Fibroblast of skin of left biceps (primary cell): ENCODE measurements at places on chromosomes 6 and 20.

GRCh38 chr20:35820715-35821114 is 48.9 kb downstream of the PHF20 start:
- no peak for DNase-seq

- DNase-seq, result no peak
Measured at GRCh38 chr20:32010666-32011065, 428 bp downstream of the CCM2L start.

DNA sequence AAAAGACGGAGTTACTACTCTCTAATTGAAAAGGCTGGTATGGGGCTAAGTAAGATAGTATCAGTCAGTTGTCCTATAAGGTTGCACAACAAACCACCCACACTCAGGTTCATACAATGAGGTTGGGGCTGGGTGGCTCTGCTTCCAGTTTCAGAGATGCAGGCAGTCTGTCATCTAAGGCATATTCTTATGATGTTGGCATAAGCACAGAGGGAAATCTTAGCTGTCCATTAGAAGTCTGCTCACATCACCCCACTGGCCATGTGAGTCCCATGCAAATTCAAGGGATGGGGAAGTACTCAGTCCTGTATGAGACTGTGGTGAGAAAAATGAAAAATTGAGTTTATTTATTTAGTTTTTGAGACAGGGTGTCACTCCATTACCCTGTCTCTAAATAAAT is 118.6 kb downstream of the LAMP5 start:
- no peak for DNase-seq

GRCh38 chr20:32970973-32971300 is 33.3 kb downstream of the SUN5 start:
- no peak for DNase-seq

- DNase-seq, result no peak
Measured at GRCh38 chr20:22544462-22544861, 39.9 kb downstream of the FOXA2 start.

GRCh38 chr6:20538131-20538662 is 3.9 kb downstream of the CDKAL1 start:
- no peak for DNase-seq

DNA sequence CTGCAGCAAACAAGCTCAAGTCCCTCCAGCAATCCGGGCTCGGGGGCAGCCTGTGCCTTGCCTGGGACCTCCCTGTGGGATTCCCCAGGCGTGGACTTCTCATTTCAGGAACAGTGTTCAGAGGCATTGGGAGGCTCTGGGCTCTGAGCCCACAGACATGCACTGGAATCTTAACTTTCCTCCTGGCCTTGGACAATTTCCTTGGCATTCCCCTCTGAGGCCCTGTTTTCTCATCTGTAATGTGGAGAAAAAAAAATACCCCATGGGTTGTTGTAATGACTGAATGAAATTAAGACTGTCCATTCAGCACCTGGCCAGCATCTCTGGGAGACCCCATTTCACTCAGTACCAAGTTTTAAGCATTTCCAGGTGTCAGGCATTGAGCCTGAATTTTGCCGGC is 17.6 kb downstream of the BPIFB4 start:
- no peak for DNase-seq

GRCh38 chr6:37640786-37641395 is 56.8 kb downstream of the MDGA1 start:
- no peak for DNase-seq

- DNase-seq, result no peak
Measured at GRCh38 chr6:163960128-163960527, 545.6 kb downstream of the QKI start.

DNA sequence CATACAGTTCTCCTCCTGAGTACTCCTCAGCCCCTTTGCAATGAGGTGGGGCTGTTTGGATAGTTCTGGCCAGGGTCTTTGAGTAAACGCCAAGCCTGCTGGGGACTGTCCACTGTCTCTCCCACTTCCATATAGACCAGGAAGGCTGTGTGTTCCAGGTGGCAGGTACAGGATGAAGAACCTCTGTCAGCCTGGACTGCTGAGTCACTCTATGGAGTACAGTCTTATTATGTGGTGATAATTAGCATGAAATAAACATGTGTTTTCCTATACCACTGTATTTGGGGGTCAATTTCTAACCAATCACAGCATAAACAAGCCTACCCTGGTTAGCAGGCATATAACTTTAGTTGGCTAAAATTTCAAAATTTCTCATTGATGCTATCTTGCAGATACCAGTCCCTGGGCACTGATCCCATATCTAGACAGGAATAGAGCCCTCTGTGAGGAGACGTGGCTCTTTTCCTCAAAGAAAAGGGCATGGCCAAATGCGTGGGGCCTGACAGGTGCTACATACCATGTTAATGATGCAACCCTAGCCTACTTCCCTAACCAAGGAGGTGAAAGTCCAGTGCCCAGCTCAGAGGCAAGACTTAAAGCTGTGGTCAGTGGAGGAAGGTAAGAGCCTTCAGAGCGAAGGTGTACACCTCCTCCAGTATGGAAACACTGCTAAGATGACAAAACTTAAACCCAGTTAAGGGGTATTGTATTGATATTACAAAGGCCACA is 4.5 kb upstream of the ALDH8A1 start:
- no peak for DNase-seq

DNA sequence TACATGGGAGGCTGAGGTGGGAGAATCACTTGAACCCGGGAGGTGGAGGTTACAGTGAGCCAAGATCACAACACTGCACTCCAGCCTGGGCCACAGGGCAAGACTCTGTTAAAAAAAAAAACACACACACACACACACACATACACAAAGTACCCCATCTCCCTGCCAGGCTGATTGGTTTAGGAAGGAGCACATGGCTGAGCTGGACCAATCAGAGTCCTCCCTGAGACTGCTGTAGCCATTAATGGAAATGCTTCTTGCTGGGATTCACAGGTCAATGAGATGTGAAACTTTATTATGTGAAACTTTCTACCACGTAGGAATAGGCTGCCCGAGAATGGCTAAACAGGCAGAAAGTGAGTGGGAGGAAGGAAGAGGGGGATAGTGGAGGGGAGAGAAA is 2.9 kb downstream of the TREM1 start:
- no peak for DNase-seq

DNA sequence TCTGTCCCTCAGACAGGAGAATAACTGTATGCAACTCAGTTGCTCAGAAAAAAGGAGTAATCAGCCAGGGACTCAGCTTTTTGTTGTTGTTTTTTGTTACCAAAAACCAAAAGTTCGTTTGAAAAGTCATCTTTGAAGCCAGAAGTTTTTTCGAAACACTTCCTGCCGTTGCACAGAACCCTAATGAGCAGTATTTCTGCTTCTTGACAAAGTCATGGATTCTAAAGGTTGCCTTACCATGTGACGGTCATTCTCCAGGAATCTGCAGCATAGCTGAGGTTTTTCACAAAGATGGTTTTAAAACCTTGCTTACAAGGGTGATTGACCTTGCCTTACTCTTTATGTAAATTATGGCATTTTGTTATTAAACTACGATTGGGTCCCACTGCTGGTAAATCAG is 1.9 kb downstream of the RAB32 start:
- DNase-seq, result peak; percentile 36

- no peak for DNase-seq
Measured at GRCh38 chr20:58245181-58245891, 16.9 kb upstream of the ANKRD60 start.

GRCh38 chr20:45463709-45464108 is 5.8 kb upstream of the WFDC2 start:
- no peak for DNase-seq

DNA sequence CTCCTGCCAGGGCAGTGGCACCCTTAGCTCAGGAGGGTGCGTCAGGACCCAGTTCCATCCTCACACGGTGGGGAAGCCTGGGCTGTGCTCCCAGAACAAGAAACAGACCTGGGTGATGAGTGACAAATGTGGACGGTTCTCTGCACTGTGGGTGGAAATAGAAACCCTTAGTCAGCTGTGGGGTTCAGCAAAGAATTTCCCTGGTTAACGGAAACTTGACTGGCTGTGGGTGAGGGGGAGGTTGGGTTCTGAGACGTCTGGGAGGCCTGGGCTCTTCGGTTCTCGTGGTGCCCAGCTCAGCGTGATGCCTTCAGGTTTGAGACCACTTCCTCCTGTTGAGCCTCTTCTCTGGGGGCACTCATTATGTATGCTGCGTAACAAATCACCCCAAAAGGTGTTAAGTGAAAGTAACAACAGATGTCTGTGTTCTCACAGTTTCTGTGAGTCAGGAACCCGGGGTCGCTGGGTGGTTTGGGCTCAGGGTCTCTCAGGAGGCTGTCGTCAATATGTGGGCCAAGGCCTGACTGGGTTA is 53.1 kb upstream of the FAM83D start:
- no peak for DNase-seq

DNA sequence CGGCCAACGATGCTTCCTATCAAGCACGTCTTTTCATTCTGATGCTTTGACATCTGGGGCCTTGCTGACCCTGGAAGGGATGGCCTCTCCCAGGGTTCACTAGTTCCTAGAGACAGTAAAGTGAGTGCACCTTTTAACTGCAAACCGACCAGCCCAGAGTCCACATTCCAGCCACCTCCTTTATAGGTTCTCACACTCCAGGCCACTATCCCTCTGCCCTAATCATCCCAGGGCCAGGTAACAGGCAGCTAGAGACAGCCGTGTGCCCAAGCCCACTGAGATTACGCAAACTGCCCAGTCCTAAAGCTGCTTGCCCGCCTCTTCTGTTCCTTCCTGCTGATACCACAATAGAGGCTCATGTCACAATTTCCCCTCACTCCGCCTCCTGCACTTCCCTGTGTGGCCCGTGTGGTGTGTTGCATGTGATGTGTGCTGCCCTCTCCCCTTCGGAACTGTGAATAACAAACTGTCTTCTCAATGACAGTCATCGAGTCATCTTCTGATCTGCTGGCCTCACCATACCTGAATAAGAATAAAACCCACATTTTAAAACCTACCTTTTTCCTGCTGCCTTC is 123.7 kb upstream of the EXOC2 start:
- DNase-seq, result no peak

DNA sequence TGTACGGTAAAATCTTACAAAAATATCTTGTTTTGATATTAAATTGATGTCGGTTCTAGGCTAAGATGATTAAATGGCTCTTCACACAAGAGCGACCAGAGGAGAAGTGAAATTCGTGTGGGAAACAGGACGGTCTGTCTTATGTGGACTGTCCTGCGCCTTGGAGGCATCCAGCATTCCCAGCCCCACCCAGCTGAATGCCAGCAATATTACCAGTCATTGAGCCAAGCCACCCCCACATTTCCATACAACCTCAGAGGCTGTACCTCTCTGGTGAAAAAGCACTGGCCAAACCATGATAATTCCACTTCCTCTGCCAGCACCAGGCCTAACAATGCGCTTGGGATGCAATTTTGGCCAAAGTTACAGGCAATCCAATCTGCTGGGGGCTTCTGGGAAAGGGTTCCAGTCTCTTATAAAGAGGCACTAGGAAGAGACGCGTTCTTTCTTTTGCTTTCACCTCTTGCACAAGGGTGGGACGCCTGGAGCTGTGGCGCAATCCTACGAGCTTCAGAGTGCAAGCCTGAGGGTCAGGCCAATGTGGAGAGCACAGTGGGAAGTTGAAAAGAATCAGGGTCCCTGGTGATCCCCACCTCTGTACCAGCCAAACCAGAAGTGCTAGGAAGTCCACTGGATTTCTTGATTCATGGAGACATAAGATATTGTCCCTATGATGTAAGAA is 213.1 kb downstream of the PREX1 start:
- no peak for DNase-seq

GRCh38 chr6:47302043-47302442 is 7.7 kb downstream of the TNFRSF21 start:
- DNase-seq, result no peak

- no peak for DNase-seq
Measured at GRCh38 chr6:77180326-77180725, 283.0 kb downstream of the HTR1B start.

- DNase-seq, result no peak
Measured at GRCh38 chr20:62795023-62795761, 1.1 kb upstream of the MRGBP start.

- no peak for DNase-seq
Measured at GRCh38 chr6:88165844-88166492, at the start of gene CNR1. CNR1 (minus strand) TSS chr6:88166347; CDS start chr6:88145274, 21,073 bp downstream.

DNA sequence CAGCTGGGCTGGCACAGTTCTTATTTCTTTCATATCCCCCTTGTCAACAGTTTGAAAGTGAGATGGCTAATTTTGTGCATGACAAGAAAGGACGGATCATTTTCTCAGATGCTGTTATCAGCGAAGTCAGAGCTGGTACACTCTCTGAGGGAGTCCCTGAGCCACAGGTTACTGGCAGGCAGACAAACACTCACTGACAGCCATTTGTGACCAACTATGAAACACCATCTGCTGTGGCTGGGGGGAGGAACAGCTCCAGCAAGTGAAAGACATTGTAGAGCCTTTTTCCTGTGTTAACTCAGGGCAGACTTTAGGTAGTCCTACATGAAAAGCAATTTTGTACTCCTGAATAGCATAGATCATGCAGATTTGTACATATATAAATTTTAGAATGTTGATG is 22.2 kb downstream of the OLIG3 start:
- no peak for DNase-seq

DNA sequence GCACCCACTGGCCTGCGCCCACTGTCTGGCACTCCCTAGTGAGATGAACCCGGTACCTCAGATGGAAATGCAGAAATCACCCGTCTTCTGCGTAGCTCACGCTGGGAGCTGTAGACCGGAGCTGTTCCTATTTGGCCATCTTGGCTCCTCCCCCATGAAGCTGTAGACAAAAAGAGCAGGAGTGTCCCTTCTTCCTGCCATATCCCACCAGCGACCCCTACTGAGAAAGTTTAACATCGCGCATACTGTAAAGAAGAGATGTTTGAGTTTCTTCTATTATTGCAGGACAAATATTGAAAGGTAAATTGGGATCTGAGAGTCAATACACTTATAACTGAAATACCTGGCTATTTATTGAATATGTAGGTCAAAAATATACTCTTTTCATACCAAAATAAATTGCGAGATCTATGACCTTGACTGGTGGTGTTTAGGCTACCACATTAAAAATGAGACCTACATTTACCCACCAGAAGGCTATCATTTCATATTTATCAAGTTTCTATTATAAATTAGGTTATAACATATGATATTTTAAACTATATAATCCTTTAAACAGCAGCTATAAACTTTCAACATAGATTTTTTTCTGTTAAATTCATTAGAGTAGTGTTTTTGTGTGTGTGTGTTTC is 586.3 kb downstream of the HTR1B start:
- DNase-seq, result no peak

- no peak for DNase-seq
Measured at GRCh38 chr6:153207617-153208016, 76.5 kb upstream of the RGS17 start.

- DNase-seq, result no peak
Measured at GRCh38 chr20:3692706-3693294, 11.0 kb upstream of the ADAM33 start.
